Stimulated activated CD4-positive, alpha-beta T cell treated with anti-CD3 and anti-CD28 coated beads, Interleukin-1b, Interleukin-23, amount 100 ng/mL, for 24 hours (primary cell): ENCODE measurements at places on chromosomes 11 and 22.
A peak's percentile ranks its signal among the peaks of the same experiment; 100 is the strongest.

DNA sequence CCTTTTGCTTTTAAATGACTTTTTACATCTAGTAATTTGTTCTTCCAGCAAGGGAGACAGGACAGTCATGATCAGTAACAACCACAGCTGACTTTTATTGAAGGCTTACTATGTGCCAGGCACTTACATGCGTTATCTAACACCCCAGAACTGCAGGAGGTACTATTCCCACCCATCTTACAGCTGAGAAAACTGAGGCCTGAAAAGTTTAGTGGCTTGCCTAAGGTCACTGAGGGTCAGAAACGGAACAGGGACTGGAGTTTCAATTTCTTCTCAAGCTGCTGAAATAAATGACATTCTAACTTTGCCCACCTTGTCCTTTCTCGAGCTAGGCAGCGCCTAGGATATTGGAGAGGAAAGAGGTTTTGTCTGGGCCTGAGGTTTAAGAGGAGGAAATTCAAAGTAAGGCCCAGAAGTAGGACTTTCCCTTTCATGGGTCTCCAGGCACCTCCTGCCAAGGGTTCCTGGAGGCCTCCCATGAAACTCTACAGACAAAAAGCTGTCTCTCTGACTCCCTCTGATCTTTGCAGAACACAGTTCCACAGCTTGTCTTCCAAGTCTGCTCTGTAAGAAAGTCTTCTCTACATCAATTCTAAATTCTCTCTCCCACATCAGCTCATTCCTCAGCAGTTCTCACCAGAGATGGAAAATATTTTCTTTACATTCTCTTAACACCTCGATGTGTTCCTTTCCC is 102.2 kb downstream of the NAT10 start:
- no peak for DNase-seq

DNA sequence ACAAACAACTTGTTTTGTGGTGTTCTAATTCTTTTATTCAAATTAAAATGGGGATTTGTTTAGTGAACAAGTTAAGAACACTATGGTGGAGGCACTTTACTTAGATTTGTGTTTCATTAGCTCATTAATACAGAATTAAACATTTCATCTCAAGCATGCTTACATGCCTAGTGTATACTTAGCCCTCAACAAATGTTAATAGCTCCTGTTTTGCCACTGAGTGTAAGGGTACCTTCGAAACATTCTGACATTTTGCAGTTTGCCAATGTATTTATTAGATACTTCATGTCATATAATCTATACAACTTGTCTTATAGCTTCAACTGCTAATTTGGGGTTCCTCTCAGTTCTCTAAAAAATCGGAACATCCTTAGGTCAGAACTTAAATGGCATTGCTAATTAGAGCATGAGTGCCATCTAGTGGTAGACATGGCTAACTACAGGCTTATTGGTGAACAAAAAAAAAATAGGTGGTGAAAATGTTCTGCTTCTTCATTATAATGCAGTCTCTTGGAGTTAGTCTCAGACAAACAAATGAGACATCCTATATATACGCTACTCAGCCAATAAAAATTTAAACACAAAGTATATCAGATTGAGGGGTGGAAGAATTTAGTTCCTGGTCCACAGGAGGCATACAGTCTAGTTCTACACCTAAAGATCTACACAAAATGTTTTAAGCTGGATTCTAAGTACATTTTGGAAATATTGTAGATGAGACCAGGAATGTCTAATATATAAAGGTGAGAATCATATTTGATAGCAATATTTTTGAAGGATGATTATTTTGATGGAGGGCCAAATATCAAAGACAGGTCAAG is 4.9 kb upstream of the CNTN5 start:
- DNase-seq = no peak

DNA sequence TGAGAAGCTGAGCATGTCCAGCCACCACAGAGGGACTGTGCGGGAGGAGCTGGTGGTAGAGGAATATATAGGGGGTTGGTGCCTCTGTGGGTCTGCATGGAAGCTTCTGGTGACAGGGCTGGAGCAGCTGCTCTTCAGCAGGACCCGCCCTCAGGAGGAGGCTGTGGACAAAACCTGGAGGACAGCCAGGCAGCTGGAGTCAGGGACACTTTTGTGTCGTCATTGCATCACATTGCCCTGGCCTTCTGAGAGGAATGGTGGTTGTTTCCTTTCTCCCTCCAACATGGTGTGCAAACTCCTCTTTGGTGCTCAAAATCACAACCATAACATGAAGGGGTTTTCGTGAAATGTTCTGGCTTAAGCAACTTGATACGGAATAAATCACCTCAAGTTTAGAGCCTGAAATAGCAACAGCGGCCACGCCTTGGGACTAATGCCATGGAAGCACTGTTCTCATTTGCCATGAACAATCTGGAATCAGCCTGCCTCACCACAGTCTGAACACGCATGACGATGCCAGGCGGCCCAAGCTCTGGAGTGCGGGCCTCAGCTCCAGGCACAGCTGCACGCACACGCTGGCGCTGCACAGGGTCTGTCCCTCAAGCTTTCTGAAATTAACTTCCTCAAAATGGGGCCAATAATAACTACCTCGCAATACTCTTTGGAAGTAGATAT is 17.1 kb upstream of the CSRP3 start:
- no peak for DNase-seq

DNA sequence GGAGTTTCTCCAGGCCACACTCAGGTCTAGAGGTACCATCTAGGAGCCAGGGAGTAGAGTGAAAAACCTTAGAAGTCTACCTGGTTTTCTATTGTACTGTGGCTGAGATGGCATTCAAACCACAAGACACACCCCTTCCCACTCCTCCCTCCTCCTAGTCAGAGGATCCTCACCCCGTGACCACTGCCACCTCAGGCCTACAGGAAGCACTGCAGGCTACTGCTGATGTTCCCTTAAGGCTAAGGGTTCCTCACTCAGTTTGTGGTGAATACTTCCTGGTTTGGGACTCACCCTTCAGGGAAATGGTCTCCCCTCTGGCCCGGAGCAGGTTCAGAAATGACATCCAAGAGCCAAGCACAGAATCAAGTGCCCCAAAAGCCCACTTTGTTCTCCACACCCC is 1293.9 kb downstream of the JRKL start:
- DNase-seq = no peak

GRCh38 chr22:29031227-29032011 is 30.2 kb downstream of the C22orf31 start:
- no peak for DNase-seq

- DNase-seq = no peak
Observed at GRCh38 chr22:48959496-48959895, 868.2 kb downstream of the BRD1 start.

GRCh38 chr11:47161134-47161854 is 15.4 kb downstream of the ARFGAP2 start:
- DNase-seq = no peak

DNA sequence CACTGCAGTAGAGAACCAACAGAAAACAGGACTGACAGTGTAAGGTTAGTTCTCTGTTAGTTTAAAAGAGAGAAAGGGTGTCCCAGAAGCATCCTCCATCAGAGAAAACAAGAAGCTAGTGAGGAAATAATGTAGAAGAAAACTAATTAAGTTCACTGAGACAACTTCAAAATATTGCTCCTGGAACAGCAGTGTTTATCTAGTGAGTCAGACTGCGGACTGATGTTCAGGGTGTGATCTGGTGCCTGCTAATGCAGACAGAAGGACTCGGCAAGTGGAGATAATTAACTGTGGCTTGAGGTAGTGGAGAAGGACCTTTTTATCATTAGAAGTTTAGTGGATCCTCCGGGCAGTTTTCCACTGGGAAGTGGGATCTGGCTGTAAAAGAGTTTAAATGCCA is 55.4 kb downstream of the CDON start:
- no peak for DNase-seq

DNA sequence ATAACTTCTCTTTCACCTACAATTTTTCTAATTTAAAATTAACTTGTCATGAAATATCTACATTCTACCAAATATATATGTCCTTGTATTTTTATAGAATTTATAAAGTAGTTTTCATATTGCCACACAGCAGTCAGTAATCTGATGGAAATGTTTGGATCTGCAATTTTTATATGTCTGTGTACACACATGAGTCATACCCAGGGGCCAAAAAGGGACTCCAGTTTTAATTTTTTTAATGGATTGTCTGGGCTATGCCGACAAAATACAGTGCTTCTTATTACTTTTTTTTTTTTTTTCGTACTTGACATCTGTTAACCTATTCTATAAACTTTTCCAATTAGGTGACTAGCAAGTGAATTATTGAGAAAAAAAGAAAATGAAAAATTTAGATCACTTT is 6.3 kb downstream of the GUCY1A2 start:
- no peak for DNase-seq

DNA sequence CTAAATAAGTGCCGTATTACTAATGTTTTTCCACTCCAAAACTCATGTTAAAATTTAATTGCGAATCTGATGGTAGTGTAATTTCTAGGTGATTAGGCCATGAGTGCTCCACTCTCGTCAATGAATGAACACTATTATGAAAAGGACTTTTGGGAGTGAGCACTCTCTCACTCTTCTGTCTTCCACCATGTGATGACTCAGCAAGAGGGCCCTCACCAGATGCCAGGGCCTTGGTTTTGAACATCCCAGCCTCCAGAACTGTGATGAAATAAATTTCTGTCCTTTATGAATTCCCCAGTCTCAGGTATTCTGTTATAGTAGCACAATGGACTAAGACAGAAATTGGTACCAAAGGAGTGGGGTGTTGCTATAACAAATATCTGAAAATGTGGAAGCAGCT is 8.1 kb downstream of the JRKL start:
- DNase-seq = no peak

GRCh38 chr11:119720311-119720913 is 8.6 kb downstream of the NECTIN1 start:
- DNase-seq = no peak

GRCh38 chr11:74895340-74896116 is 53.4 kb downstream of the XRRA1 start:
- DNase-seq = no peak

- DNase-seq = no peak
Observed at GRCh38 chr11:111391328-111392124, 12.5 kb upstream of the POU2AF1 start.

DNA sequence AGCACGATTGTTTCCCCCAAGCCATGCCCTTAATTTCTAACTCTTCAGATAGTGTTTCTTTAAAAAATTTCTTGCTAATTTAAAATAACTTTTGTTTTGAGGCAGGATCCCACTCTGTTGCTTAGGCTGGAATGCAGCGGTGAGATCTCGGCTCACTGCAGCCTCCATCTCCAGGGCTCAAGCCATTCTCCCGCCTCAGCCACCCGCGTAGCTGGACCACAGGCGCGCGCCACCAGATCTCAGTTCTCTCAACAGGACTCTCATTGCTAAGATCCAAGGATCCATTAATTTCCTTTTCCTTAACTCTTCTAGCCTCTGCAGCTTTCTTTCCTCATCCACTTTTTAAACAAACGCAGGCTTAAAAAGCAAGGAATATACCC is 327 bp upstream of the MED17 start:
- no peak for DNase-seq

DNA sequence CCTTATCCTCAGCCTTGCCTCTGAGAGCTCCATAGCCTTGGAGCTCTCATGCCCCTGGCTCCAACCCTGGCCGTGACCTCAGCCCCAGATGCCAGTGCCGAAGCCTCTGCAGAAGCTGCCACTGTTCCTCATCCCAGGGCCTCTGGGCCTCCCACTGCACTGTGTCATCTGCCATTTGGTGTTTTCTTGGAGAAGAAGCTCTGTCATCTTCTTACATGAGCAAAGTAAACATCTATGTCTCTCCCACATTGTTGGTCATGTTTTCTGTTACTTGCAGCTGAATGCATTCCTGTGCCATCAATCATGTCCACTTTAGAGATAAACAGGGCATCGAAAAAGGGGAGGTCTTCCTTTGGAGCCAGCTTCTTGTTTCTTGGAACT is 45.0 kb upstream of the FTH1 start:
- DNase-seq = no peak

DNA sequence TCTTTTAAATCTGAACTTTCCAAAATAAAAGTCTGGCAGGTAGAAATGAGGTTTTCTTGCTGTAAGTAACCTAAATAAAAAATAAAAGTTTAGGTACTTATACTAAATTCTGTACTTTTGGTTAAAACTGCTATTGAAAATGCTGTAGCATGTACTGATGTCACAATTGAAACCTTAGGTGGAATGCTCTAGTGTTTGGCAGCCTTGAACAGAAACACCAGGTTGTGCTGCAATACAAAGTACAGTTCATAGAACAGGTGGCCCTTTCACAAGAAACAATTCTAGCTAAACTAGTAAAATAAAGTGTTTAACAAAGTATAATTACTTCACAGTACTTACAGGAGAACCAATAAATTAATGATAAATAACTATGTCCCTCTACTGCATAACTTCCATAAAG is 25.1 kb downstream of the NPAT start:
- no peak for DNase-seq

DNA sequence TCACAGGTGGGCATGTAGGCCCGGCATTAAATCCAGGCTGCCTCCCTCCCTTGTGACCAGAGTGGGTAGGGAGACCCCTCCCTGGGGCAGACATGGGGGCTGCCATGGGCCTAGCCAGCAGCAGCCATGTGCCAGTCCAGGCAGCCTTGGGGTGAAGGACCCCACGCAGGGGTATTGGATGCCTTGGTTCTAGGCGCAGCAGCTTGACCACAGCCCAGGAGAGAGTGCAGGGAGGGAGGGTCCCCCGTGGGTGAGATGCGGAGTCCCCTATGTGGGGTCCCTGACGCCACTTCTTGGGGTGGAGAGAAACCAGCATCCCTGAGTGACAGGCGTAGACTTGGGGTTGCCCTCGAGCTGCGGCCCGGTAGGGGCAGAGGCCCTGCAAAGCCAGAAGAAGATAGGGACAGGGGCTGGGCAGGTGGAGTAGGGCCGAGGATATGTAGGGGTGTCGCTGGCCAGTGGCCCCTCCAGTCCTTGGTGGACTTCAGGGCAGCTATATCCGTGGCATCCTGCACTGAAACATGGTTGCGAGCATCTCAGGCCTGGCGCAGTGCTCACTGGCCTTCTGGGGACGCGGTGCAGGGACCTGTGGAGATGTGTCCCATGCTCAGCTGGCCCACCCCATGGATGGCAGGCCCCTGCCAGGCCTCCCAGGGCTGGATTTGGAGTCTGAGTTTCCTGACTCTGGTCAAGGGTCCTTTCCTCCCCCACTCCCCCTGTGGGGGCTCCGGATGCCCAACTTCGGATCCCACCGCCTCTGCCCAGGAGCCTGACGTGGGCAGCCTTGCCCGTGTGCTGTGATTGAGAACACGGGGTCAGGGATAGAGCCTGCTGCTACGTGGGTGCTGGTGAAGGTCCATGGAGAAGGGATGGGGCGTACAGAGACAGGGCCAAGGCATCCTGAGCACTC is 1179.8 kb downstream of the BRD1 start:
- DNase-seq = no peak

- peak; percentile 39 for DNase-seq
Observed at GRCh38 chr11:69088676-69089146, 40.0 kb downstream of the TPCN2 start.

GRCh38 chr11:65340226-65340625 is 6.6 kb downstream of the DPF2 start:
- DNase-seq = no peak

- no peak for DNase-seq
Observed at GRCh38 chr11:71108013-71108865, 144.1 kb downstream of the SHANK2 start.
